ENCODE measurements at places on chromosomes 1 and 21. TPM values are rescaled to one million over a fixed set of nuclear protein-coding genes. Genes with fewer than 3 reads are reported as not detected.

The SLC45A1 gene
- 0.79 TPM for total RNA-seq

The S100A1 gene
- 2.0 TPM for total RNA-seq

The SGIP1 gene
- 6.9 TPM for total RNA-seq

The SLC35D1 gene
- 6.9 TPM for total RNA-seq

The FBXO42 gene
- total RNA-seq = 11.9 TPM

The NDC1 gene
- total RNA-seq = 22.8 TPM

The LRRC38 gene
- total RNA-seq = 1.6 TPM

The OR2T11 gene
- total RNA-seq = not detected

The NAV1 gene
- 43.0 TPM for total RNA-seq

DNA sequence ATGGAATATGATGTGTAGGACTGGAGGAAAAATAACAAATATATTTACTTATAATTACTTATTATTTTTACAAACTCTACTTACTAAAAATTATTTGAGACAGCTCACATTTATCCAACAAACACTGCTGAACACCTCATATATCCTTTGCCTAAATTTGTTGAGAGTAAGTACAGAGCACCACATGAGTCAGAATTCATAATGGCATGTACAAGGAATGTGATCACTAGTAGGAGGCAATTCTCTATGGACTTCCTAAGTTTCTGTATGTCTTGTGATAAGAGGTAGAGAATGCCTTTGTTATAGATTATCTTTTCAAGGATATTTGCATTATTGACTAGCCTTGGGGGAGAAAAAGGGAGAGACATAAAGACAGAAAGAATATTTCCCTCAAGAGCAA, 8.2 kb upstream of the ST6GALNAC3 start:
- no peak for DNase-seq

DNA sequence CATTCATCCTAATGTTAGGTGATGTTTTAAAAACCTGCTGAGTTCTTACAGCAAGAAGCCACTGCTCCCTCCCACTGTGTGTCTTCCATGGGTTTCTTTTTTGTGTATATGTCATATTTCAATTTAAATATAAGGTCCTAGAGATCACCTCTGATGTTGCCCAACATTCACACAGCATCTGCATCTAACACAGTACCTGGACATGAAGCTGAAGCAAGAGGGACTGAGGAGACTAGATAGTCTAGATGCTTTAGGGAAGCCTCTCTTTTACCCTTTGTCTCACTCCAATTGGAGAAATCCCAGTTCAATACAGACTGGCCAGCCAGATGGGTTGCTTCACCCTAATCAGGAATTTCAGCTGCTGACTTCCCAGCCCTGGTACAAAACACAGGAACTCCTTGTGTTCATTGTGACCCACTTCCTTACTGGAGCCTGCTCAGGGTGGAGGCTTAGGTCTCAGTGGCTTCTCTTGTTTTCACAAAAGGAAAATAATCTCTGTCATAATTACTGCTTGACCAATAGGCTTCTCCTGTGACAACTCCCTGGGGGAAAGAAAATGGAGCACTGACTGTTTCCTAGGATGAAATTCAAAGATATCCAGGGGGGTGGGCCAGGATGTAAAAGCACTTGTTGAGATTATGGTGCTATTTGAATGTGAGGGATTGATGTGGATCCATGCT, 17.3 kb downstream of the BTG2 start:
- no peak for DNase-seq

DNA sequence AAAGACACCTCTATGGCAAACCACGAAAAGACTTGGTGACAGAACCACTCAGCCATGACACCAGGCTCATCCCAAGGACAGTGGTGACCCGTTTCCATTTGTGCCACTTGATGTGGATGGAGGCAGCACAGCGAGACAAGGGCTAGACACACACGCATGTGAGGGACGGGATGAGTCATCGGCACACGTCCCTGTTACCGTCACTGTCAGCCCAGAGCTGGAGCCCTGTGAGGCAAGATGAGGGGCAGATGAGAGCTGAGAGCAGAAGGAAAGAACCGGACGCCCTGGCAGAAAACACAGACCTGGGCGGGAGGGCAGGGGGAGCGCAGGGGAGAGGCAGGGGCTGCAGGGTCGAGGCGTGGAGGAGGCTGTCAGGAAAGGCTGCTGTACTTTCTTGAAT, 57.8 kb downstream of the SIK1 start:
- DNase-seq = no peak

- DNase-seq = no peak
Observed at GRCh38 chr1:168603501-168604110, 27.2 kb downstream of the XCL1 start.

GRCh38 chr1:202811296-202812175, 782 bp downstream of the PCAT6 start:
- DNase-seq = no peak

GRCh38 chr1:107633596-107633995, 331.4 kb downstream of the VAV3 start:
- DNase-seq = no peak

DNA sequence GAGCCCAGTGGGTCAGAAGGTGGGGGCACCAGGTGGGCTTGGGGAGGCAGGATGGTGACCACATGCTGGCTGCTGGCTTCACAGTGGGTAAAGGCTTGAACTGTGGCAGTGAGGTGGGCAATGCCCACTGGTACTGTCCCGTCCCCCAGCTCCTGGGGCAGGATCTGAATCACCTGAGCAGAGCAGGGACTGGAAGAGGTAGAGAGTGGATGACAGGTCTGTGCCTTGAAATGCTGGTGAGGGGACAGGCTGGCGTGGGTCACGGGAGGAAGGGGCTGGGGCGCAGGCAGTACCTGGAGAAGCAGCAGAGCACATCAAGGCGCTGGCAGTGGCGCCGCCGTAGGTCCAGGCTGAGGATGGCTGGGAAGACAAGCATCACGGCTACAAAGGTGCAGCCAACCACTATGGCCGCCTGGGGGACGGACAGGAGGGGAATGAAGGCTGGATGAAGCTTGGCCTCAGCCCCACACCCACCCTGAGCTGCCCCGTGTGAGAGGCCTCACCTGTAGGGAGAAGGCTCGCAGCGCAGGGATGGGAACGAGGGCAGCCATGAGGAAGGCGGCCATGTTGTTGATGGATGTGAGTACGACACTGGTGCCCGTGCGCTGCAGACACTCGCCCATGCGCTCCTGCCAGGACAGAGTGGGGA, 14.9 kb downstream of the PTCH2 start:
- no peak for DNase-seq

DNA sequence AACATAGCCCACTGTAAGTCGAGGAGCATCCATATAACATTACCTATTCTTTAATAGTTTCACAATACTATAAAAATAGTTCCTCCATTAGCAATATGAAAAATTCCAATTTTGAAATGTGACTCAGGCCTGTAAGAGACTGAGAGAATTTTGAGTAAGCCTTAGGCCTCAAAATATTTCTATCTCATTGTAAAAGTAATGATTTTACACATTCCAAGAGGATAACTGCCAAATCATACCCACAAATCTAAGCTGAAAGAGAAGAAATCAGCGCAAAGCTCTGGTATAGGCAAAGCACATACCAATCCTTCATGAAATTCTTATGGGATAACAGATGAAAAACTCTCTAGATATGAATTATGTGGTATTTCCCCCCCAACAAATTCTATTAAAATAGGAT, 144.1 kb downstream of the CDC42BPA start:
- no peak for DNase-seq

DNA sequence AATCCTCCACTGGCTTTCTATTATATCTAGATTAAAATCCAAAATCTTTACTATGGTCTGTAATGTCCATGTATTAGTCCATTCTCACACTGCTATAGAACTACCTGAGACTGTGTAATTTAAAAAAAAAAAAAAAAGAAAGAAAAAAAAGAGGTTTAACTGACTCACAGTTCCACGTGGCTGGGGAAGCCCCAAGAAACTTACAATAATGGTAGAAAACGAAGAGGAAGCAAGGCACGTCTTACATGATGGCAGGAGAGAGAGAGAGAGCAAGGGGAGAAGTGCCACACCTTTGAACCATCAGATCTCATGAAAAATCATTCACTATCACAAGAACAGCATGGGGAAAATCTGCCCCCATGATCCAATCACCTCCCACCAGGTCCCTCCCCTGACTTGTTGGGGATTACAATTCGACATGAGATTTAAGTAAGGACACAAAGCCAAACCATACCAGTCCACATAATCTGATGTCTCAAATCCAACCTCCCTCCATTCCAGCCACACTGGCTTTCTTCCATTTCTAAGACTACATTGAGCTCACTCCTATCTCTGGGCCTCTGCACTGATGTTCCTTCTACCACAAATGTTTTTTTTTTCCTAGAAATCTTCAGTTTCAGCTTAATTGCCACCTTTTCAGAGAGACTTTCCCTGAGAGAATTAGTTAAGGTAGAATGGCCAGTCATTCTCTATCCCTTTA, 92.4 kb downstream of the EIF4G3 start:
- DNase-seq = no peak

- DNase-seq = no peak
Observed at GRCh38 chr1:22287946-22288520, 145.1 kb upstream of the WNT4 start.

DNA sequence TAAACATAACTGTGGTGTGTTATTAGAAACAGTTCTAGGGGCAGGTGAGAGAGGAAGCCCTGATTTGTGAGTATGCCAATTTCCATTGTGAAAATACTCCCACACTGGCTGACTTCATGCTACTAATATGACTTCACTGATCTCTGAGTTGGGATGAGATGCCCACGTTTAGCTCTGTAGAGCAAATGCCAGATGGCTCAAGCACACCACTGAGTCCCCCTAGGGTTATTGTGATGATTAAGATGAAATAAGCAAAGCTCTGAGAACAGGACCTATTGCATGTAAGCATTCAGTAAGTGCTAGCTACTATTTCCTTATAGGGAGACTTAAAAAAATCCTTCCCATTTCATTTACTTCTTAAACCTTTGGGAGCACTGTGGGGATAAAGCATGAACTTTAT, 117.6 kb downstream of the CENPF start:
- no peak for DNase-seq

- DNase-seq = no peak
Observed at GRCh38 chr1:187261637-187262036, 432.9 kb downstream of the PLA2G4A start.

DNA sequence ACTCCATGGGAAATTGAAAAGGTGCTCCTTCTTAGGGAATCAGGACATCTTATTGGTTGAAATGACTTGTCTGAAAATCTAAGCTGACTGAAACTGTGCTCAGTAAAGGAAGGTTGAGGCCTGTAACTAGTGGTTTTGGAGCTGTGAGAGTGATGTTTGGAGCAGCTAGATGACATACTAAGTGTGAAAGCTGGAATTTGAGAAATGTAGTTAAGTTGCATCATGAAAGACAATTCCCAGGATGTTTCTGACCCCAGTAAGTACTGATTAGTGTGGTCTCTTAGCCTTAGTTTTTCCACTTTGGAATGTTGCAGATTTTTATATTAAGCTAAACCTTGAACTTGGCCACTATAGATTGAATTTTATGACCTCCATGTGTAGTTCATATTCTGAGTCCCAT, 154.9 kb downstream of the PAPPA2 start:
- no peak for DNase-seq

- DNase-seq = no peak
Observed at GRCh38 chr1:9807541-9807940, 16.2 kb downstream of the CLSTN1 start.

- no peak for DNase-seq
Observed at GRCh38 chr1:212981571-212982328, 31.4 kb downstream of the VASH2 start.

GRCh38 chr21:41319273-41319672, 2.7 kb downstream of the FAM3B start:
- DNase-seq = no peak

DNA sequence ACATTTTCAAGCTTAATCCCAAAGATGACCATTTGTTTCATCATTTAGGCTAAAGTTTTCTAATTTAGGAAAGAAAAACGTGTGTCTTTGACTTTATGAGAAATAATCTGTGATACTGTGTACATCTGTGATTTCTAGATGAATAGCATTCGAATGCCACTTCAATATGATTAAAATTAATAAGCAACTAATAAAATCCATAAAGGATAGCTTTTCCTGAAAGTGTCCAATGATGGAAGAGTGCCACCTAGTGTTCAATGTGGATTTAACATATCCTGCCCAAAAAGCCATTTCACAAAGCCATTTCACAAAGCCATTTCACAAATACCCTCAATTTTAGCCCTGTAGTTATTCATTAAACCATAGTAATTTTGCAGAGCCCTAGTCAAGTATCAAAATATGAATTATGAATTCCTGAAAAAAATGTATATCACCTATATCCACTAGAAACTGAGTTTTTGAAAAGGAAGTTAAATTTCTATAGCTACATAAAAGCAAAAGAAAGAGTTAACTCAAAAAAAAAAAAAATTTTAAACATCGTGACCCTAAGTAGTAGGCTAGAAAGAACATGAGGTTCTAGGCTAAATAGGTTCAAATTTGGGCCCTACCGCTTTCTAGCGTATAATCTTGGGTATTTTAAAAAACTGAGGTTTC, 19.1 kb downstream of the NME7 start:
- DNase-seq = no peak

- DNase-seq = no peak
Observed at GRCh38 chr1:218463194-218464156, 118.3 kb downstream of the TGFB2 start.

DNA sequence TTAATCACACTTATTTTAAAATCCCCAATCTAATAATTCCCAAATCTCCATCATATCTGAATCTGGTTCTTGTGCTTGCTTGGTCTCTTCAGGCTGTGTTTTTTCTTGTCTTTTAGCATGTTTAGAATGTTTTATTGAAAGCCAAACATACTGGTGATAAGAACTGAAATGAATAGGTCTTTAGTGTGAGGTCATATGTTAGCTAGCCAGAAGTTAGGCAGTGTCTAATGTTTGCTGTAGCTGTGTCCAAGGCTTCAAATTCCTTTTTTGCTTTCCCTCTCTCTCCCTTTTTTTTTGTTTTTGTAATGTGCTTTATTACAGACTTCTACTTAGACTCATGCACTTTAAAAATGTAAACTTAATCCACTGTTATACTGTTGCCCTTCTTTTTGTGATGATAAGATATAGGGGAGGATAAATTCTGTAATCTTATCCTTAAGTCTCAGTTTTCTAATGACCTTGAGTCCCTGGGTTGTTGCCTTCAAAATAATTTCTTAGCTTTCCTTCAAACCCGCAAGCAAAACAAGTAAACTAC, 725.1 kb downstream of the BRINP3 start:
- no peak for DNase-seq

GRCh38 chr1:25924454-25924853, 18.2 kb upstream of the STMN1 start:
- no peak for DNase-seq
